DMS153 (cell line): ENCODE measurements at places on chromosomes 4 and X.

- DNase-seq = no peak
Measured at GRCh38 chrX:9758021-9758638, 7.5 kb downstream of the GPR143 start.

DNA sequence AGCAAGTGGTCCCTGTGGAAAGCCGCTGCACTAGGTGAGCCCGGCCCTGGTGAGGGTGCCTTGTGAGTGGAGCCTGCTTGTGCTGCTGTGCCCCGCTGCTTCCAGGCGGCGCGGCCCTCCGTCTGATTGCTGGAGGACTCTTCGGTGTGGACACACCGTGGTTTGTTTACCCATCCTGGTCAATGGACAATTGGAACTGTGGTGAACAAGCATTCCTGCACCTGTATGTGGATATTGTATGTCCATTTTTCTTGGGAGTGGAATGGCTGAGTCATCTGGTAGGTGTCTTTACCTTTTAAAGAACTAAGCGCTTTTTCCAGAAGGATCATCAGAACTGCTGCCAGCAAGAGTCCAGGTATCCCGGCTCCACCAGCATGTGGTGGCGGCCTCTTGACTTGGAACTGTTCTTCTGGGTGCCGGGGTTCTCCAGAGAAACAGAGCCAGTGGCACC lies 15.6 kb downstream of the MAEA start:
- no peak for DNase-seq

DNA sequence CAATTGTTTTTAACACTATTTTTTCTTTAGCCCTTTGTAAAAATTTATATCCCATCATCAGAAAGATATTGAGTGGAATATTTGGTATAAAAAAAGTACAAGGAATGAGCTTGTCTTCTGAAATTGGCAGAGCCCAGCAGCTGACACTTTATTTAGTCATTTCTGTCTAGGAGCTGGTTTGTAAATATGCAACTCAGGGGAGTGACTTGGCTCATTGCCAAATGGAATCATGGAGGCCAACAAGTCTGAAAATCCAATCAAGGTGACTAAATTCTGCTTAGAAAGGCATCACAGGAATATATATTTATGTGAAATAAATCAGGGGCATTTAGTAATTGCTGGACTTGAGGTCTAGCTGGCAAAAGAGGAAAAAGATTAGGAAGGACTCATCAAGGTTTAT lies 74.4 kb downstream of the OTC start:
- DNase-seq = no peak

- DNase-seq = no peak
Measured at GRCh38 chr4:17335371-17335770, 176.5 kb downstream of the QDPR start.

GRCh38 chrX:71482228-71482958 lies 50.5 kb upstream of the OGT start:
- no peak for DNase-seq
